ENCODE measurements at places on chromosomes 1 and 21. TPM values are rescaled to one million over a fixed set of nuclear protein-coding genes. Genes with fewer than 3 reads are reported as not detected.

DNA sequence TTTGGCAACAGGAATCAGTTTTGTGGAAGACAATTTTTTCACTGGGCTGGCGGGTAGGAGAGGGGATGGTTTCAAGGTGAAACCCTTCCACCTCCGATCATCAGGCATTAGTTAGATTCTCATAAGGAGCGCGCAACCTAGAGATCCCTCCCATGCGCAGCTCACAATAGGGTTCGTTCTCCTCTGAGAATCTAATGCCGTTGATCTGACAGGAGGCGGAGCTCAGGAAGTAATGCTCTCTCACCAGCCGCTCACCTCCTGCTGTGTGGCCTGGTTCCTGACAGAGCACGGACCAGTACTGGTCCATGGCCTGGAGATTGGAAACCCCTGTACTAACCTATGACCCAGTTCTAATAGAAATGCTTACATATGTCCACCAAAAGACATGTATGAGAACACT lies 96.6 kb upstream of the KIAA1614 start:
- no peak for DNase-seq

Gene TENT5C
- total RNA-seq = 1.4 TPM

- no peak for DNase-seq
These were observed 434.6 kb upstream of the PRMT6 start for GRCh38 chr1:106621853-106622252.

Gene GNAT2
- 0.76 TPM for total RNA-seq

Gene C8A
- total RNA-seq = 0.10 TPM

Gene PKLR
- total RNA-seq = 0.17 TPM

- no peak for DNase-seq
These were observed 12.5 kb downstream of the POLR3GL start for GRCh38 chr1:145977016-145977415.

DNA sequence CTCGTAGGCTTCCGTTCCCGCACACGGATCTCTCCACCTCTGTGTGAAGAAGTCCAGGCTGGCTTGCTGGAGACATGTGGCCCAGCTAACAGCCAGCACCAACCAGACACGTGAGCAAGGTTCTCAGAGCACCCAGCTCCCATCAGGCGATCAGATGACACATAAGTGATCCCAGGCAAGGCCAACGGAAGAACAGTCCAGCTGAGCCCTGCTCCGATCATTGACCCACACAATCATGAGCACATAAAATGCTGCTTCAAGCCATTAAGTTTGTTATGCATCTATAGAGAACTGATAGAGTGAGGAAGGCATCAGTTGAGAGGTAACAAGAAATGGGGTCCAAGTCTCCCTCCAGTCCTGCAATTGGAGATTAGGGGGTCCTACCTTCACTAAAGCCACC lies 15.4 kb downstream of the C1orf198 start:
- no peak for DNase-seq

- no peak for DNase-seq
These were observed 86.4 kb downstream of the FAM78B start for GRCh38 chr1:166080277-166080966.

- no peak for DNase-seq
These were observed 155.9 kb downstream of the DISP1 start for GRCh38 chr1:222970711-222971110.

Gene S100A16
- 196 TPM for total RNA-seq

Gene CRYBG2
- total RNA-seq = 10.5 TPM

DNA sequence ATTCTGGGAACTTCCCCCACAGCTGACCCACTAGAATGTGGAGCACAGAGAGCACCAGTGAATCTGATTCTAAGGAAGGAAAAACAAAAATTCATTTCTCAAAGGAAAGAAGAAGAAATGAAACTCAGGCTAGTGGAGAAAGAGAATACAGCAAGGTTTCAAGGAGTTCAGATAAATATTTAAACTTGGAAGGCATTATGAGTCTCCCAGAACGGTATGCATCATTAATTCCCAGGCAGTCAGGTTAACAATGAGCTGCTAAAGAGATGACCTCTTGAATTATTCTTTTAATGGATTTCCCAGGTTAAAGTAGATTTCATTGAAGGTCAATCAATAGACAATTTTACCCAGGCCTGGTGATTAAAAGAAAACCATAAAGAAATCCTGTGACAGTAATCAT lies 103.6 kb upstream of the KAZN start:
- DNase-seq = no peak

DNA sequence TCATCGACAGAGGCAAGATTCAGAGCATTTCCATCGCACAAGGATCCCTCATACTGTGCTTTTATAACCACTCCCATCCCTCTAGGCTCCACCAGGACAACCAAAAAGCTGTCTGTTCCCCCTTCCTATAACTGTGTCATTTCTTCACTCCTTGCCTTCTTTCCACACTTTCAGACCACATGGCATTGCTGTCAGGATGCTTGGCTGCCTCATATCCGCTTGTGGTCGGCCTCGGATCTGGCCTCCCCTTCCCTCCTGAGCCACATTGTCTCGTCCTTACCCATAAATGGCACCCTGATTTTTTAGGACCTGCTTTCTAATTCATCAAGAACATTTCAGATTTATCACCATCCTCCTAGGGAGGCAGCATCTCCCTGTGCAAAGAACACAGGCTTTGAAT lies 80.5 kb downstream of the HIVEP3 start:
- no peak for DNase-seq

Gene PRAMEF20
- not detected for total RNA-seq

- no peak for DNase-seq
These were observed 630 bp downstream of the ACP6 start for GRCh38 chr1:147669469-147670318.

Gene REN
- total RNA-seq = 0.47 TPM

Gene C4BPA
- 0.32 TPM for total RNA-seq

DNA sequence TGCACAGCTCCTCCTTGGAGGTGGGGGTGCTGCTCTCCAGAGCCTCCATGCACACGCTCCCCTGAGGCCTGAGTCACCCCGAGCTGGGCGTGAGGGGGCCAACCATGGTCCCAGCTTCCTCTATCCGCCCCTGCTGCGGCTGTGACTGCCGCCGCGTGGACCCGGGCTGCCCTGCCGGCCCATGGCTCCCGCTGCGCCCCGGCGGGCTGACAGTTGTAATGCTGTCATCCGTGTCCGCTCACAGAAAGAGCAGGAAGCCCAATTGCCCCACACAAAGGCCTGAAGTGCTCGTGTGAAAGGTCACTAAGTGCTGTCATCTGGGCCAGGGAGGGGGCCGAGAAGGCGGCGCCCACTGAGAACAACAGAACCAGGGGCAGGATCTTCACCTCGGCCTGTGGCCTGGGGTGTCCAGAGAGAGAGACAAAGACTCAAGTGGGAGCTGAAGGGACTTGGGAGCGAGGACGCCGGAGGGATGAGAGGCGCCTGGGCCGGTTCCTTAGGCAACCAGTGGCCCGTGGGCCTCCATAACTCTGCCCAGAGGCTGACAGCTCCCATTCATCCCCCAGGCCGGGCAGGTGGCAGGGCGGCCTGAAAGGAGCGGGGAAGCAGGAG lies 31.5 kb downstream of the OLIG1 start:
- DNase-seq = no peak

DNA sequence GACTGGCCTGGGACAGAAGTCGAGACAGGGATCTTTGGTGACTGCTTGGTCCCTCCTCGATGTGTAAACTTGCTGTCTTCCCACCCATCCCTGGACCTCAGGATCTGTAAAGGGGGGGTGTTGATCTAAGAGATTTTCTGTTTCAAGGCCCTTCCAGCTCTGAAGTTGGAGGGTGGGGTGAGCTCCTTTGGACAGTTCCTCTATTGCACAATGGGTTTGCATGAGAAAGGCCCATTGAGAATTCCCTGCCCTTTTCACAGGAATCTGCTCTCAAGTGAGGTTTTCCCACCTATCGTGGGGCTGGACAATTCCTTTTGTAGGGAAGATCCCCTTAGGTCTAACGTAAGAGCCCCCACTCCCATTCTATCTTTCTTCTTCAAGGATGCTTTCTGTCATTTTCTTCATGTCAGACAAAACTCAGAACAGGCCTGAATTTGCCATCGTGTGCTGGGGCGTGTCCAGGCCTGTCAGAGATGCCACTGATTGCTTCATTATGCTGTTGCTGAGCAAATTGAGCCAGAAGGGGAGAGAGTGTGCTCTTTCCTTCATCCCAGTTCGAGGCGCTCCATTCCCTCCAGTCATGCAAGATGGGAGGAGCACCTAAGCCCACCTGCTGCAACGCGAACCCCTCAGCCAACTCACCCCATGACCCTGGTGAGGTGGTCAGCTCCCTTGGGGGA lies 149.9 kb upstream of the IGSF21 start:
- no peak for DNase-seq

Gene KRTAP19-2
- not detected for total RNA-seq

Gene MROH7
- 1.1 TPM for total RNA-seq

DNA sequence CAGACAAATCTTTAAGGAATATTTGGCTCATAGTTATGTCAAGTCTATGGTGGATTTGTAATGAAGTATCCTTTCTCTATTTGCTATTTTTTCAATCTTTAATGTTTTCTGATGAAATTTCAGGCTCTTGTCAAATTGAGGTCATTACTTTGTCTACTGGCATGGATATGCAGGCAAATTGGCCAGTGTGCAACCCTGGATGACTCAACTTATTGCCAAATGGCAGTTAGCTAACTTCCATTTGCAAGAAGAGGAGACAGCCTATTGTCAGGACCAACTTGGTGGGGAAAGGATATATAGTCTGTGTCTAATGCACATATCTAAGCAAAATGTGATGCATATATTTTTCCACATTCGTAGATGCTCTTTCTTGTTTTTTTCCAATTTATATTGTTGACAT lies 530.5 kb downstream of the PTBP2 start:
- no peak for DNase-seq

DNA sequence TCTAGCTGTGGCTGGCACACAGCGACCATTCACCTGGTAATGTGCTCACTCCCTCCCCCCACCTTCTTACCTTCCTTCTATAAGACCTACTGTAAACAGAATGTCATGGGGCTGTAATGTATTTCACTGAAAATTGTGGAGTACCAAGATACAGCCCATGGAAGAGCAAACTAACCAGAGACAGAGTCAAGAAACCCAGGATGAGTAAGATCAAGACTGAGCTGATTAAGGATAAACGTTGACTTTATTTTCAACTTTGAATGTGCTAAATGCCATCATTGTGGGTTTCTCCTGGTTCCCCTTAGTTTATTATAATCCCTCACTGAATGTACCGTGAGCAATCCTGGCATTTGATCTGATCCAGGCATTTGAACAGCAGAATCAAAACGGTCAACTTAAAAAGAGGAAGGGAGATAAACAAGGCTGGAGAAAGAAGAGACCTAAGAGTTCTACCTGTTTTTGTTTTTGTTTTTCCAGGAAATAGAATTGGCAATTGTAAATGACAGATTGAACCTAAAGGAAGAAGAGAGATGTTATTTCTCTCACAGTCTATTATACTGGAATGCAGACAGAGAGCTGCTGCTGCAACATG lies 16.1 kb upstream of the ATP1B1 start:
- no peak for DNase-seq

- no peak for DNase-seq
These were observed 28.3 kb downstream of the CD160 start for GRCh38 chr1:145747398-145748247.

GRCh38 chr21:29389136-29389535 lies 90.4 kb downstream of the BACH1 start:
- DNase-seq = no peak

- DNase-seq = no peak
These were observed 2.5 kb upstream of the SLC25A44 start for GRCh38 chr1:156191292-156191964.

Gene RHEX
- total RNA-seq = not detected

GRCh38 chr1:207839083-207839413 lies 71.9 kb downstream of the CD34 start:
- DNase-seq = no peak

DNA sequence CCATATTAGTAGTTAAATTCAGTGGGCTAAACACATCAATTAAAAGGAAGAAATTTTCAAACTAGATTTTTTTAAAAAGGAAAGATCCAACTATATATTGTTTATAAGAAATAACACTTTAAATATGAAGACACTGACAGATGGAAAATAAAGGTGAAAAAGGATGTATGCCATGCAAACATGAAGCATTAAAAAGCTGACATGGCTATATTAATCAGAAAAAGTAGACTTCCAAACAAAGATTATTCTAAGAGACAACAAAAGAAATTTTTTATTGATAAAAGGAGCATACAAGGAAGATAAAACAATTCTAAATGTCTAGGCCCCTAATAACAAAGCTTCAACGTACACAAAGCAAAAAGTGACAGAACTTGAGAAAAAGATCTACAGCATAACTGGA lies 92.2 kb downstream of the ATF6 start:
- DNase-seq = no peak

DNA sequence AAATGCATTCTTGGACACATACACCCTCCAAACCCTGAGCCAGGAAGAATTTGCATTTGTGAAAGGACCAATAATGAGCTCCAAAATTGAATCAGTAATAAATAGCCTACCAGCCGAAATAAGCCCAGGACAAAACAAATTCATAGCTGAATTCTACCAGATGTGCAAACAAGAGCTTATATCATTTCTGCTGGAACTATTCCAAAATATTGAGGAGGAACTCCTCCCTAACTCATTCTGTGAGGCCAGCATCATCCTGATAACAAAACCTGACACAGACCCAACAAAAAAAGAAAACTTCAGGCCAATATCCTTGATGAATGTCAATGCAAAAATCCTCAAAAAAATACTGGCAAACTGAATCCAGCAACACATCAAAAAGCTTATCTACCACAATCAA lies 6.7 kb downstream of the SPRR2E start:
- DNase-seq = no peak

DNA sequence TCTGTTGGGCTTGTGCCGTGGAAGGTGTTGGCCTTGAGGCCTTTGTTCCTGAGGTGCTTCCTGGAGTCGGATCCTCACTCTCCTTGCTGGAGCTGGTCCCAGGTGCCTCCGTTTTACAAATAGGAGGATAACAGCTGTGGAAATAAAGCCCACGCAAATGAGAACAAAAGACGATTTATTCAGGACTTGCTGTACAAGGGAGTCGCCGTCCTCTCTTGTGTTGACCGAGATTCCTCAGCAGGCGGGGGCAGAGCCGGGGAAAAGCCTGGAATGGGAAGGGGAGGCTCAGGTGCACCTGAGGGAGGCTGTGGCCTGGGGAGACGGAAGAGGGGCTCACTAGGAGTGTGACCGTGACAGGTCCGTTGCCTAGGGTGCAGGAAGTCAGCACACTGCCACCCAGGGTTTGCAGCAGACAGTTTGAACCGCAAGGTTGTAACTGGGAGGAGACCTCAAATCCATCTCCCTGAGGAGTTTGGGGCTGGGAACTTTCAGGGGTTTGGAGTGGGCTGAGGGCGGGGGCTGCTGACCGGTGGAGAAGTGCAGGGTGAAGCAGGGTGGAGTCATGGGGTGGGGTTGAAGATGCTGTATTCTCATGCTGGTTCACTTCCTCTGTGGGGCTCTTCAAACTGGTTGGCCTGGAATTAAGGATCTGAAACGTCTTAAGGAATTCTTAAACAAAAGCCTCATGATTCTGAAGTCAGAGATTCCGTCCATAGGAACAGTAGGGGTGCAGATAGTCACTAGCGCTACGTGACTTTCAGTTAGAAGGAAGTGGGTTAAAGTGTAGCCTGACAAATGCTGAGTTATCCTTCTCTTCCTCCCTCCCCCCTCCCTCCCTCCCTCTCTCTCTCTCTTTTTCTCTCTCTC lies 2.6 kb upstream of the CSTB start:
- no peak for DNase-seq

- no peak for DNase-seq
These were observed 270.9 kb downstream of the CHRM3 start for GRCh38 chr1:239657291-239657690.

Data from HCT116 (cell line).